ENCODE measurements at places on chromosomes 4 and X.

DNA sequence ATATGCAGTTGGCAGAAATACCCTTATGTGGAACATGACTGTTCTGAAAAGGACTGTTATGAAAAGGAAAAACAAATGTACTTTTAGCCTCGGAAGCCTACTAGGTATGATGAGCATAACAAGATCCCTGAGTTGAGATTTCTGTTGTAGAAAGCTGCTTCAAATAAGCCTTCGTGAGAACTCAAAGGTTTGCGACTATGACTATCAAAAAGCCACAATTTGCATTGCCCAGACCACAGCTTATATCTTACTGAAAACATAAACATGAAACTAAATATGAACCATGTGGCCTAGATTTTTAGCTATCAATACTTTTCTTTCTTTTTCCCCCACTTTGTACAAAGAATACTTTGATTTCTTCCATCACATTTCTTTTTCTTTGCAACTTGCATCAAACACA lies 398.2 kb upstream of the LCORL start:
- no peak for DNase-seq

DNA sequence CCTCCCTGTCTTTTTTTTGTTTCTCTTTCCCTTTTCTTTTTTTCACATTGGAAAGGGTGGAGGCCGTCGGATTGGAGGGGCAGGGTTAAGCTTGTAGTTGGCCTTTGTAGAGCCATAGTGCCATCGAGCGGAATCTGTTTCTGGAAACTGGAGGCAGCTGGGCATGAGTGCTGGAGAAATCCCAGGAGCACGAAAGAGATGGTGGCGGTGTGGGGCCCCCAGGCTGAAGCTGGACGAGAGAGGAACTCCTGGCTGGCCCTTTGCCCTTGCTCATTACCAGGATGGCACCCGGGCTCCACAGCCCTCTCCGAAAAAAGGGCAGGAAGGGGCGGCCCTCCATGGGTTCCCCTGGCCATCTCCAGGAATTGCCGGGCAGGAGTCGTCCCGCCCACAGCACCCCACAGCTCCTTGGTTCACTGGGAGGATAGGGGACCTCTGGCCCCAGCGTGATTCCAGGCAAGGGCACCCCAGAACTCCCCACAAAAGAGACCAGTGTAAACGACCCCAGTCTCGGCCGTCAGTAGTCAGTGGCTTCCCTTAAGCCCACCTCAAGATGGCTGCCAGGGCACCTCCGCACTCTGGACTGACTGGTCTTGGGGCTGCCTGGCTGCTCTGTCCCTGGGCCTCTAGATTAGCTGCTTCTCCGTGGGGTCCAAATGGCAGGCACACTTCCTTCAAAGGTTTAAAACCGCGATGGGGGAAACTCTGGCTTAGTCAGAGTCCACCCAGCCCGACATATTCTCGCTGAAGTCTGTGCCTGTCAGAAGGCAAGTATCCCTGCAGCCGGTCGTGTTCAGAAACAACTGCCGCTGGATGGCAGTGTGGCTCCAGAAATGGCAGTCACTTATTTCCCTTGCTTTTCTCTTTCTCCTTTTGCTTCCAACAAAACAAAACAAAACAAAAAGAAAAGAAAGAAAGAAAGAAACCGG lies 74.1 kb downstream of the NBDY start:
- DNase-seq, result peak; percentile 88

DNA sequence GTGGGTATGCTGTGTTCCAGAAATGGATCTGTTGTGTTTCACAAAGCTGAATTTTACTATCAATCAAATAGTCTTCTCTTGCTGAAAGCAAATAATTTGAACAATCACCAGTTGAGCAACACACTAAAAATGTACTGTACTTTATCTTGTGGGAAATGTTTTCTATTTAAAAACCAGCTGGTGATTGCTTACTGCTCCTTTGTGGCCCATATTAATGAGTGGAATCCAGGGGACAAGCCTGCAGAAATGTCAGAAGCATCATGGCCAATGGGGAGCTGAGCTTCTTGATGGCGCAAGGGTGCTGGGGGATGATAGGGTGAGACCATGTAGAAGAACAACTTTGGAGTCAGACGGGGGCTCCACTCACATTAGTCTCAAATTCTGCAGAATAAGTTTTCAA lies 346.2 kb downstream of the ARHGAP10 start:
- DNase-seq, result no peak

- DNase-seq, result no peak
Measured at GRCh38 chr4:152099555-152099954, 338.7 kb upstream of the GATB start.

GRCh38 chr4:38243388-38244053 lies 283.3 kb downstream of the PTTG2 start:
- no peak for DNase-seq

DNA sequence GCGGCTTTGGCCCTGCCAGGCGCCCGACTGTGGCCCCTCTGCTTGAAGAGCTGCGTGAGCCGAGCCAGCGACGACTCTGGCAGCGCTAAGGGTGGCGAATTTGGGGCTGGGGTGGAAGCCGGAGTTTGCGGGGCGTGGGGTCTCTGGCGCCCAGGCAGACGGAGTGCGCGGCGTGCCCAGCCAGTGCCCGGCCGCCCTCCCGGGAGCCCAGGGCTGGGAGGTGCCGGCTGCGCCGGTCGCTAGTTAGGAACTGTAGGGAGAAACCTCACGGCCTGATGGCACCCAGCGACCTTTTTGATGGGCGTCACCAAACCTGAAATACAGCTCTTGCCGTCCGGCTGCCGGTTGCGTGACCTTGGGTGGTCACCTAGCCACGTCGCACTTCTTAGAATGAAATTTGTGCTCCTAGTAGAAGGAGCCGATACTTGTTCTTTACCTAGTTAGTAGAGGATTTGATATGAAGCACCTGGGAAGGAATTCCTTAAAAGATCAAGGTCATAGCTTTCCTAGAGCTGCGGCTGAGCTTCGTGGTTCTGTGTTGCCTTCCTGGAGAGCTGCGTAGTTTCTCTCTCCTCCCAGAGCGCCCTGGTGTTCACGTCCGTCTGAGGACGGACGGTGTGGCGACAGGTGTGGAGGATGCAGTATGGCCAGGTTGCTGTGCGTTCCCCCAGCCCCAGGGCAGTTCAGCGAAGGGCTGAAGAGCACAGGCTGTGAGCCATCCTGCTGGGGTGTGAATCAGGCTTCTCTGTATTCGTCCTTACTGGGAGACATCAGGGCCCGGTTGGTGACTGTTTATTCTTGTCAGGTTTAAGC lies 680 bp downstream of the MAEA start:
- DNase-seq, result peak; percentile 69

DNA sequence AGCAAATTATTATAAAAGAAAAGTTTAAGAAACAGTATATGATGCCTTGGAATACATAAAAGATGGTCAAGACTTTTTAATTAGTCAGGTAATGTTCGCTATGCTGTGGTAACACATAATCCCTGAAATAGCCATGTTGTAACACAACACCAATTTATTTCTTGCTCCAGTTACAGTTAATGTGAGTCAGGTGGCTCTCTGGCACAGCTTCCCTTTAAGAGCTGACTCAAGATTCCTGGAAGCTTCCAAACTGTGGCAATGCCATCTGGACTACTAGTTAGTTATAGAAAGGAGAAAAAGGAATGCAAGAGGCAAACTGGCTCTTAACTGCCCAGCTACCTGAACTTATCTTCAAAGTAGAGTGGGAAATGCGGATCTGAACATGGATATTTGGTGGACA lies 210.5 kb downstream of the CHM start:
- peak; percentile 9 for DNase-seq

GRCh38 chrX:40085102-40085551 lies 12.6 kb downstream of the BCOR start:
- DNase-seq, result peak; percentile 72

DNA sequence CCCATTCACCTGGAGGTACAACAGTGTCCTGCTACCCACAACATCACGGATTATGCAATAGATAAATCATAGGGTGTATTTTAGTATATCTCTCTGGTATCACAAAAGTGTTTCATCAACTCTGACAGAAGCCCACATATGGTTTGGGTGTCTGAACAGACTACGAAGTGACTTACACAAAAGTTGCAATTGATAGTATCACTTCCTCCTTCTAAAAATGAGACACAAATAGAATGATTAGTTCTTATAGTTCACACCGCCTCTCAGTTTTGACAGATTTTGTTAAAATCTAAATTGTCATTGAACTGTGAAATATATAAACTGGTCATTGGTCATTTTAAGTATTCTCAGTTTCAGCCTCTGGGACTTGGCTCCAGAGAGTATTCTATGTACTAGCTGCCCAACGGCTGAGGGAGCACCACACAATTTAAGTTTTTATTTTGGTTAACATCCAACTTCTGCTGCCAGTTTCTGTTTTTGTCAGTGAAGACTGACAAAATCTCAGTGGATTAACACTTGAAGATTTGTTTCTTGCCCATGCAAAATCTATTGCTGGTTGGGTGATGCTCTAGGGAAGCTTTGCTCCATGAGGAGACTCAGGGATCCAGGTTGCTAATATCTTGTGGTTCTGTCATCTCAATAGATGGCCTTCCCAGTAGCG lies 113.8 kb upstream of the PUDP start:
- no peak for DNase-seq

DNA sequence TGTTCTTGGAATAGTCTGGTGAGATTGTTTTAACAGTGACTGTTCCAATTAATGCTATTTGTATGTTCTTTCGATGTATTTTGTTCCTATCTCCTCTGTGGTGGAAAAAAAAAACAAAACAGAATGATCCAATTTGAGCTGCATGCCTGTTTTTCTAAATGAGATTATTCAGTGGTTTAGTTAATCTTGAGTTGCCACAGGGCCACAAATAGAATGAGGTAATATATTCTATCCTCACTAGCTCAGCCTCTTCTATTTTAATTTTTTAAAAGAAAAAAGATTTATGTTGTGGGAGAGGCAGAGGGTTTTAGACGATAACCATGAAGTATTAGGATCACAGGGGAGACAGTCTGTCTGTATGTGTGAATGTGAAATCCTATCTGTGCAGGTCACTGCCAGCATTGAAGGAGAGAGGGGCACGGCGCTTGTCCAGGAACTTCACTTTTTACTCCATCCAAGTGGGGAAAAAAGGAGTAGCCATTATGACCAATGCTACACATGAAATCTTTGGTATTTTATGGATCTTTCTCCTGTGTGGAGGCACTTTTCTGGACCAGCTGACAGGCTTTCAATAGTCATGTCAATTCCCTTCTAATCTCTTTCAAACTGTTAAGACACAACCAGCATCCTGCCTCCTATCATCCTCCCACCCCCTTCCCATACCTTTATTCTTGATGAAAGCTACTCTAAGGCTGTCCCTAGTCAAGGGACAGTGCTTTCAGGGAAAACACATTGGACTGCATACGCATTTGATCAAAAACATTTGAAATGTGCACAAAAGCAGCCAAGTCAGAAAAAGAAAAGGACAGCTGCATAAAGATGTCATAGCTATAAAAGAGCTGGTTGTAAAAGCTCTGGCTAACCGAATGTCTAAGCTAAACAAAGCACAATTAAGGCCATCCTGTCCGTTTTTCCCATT lies 1063.8 kb upstream of the INTU start:
- no peak for DNase-seq

GRCh38 chrX:124001581-124001980 lies 40.1 kb downstream of the STAG2 start:
- no peak for DNase-seq

GRCh38 chr4:152727784-152728183 lies 48.0 kb upstream of the TMEM154 start:
- no peak for DNase-seq

DNA sequence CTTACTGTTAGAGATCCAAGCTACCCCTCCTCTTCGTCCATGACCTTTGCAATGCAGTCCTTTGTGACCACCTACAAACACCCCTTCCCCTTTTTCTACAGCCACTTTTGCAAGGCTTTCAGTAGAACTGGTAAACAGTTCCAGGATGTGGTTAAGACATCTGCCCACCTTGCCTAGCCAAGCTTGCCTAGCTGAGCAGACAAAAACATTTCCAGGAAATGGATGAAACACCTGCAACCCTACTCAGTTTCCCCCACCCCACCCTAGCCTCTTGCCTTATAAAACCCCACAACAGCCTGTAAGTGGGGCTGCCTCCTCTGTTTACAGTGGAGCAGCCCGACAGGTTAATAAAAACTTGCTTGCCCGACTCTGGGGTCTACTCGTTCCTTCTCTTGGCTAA lies 133.8 kb downstream of the ZC4H2 start:
- DNase-seq, result no peak

DNA sequence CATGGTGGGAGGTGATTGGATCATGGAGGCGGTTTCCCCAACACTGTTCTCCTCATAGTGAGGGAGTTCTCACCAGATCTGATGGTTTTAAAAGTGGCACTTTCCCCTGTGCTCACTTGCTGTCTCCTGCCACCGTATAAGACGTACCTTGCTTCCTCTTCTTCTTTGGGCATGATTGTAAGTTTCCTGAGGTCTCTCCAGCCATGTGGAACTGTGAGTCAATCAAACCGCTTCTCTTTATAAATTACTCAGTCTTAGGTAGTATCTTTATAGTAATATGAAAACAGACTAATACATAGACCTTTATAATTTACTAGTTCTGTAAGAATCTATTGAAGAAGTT lies 82.5 kb upstream of the PITX2 start:
- no peak for DNase-seq

- DNase-seq, result peak; percentile 40
Measured at GRCh38 chrX:18291006-18291545, 63.4 kb downstream of the SCML2 start.

GRCh38 chrX:57104406-57104805 lies 16.9 kb downstream of the SPIN2B start:
- DNase-seq, result no peak

- DNase-seq, result no peak
Measured at GRCh38 chr4:108738003-108738706, 24.7 kb downstream of the ETNPPL start.

GRCh38 chr4:3255611-3256186 lies 6.7 kb downstream of the MSANTD1 start:
- peak; percentile 8 for DNase-seq

- DNase-seq, result no peak
Measured at GRCh38 chrX:36434522-36434921, 515.0 kb downstream of the CFAP47 start.

- no peak for DNase-seq
Measured at GRCh38 chr4:2103843-2104547, 44.9 kb downstream of the NAT8L start.

- DNase-seq, result no peak
Measured at GRCh38 chr4:40698733-40699132, 51.0 kb upstream of the NSUN7 start.

DNA sequence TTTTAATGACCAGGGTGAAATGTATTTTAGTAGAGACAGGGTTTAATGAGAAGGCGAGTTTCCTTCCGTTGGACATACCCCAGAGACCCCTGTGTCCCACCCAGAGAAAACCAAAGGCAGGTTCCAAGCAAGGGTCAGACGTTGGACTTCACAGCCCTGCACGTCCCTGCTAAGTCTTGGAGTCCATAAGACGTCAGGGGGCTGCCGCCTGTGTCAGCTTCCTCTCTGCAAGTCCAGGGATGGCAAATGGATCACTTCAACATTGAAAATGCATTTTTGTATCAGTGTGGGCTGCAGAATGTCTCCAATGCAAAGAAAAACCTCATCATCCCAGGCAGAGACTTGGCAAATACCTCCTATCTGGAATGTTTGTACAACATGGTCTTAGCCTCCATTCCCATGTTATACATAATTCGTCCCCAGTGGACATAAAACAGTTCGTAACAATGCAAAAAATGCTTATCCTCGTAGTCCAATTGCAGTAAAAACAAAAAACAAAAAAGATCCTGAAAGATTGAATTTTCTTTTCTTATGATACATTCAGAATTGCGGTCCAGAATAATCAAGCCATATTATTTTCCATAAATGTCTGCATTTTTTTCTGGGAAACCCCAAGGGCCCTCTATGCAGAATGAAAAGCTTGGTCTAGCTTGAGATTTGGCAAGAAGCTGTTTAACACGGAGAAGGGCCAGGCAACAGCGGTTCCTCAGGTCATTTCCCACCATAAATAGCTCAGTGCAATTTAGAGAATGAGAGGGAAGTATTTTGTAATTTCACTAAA lies 190.9 kb downstream of the SHOX start:
- no peak for DNase-seq

Data from adrenal gland (tissue), 19 donors.